ENCODE measurements at places on chromosomes 1 and 21.

DNA sequence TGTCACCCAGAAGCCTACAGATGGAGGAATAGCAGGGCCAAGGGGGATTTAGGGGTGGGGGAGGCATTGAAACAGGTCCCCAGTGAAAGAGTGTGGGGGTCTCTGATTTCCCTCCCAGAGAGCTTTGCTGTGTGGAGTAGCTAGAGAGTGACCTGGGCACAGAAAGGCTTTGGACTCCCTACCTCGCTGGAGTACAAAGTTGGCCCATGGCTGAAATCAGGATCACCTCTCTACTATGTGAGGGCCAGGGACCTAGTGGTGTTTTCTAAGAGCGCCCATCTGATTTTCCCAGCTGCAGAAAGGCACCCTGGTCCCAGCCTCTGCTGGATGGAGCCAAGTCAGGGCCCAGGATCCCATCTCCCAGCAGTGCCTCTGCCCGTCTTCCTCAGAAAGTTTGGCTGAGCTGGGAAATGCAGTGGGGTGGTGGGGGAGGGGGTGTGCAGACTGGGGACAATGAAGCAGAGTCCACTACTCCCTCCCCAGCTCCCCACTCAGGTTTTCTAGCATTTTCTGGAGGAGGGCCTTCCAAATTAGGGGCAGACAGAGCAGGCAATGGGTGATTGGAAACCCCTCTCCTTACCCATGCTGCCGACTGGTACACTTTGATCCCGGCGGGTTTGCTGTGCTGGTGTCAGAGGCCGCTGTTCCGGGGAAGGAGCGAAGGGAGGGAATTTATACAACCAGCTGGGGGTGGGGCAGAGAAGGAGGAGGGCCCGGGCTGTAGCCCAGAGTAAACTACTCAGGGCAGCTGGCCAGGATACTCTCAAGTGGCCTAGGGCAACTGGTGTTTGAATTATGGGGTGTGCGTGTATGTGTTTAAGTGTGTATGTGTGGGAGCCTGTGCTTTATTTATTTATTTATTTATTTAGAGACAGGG, at the start of gene SELENBP1:
Gene SELENBP1, minus strand, starts transcription at position 648 of the 877 bp plus-strand sequence. Its CDS starts 64 bp downstream, at position 584.
- DNase-seq, result peak; percentile 91

GRCh38 chr1:96944432-96945092, 223.0 kb downstream of the PTBP2 start:
- DNase-seq, result no peak

GRCh38 chr1:240134596-240134995, 42.9 kb downstream of the FMN2 start:
- no peak for DNase-seq

GRCh38 chr1:105100102-105100501, 1350.4 kb downstream of the AMY1C start:
- DNase-seq, result peak; percentile 61

DNA sequence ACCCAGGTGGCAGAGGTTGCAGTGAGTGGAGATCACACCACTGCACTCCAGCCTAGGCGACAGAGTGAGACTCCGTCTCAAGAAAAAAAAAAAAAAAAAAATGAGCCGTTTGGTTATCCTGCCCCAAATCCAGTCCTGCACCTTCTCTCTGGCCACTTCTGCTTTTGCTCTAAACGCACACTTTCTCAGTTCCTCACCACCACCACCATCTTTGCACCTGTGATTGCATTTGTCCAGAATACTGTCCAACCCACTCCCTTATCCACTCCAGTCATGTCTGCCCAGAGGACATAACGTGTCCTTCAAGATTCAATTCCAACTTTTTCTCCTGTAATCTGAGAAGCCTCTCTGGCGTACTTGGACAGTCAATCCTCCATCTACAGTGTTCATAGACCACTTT, 2.2 kb upstream of the NEK2 start:
- DNase-seq, result no peak

DNA sequence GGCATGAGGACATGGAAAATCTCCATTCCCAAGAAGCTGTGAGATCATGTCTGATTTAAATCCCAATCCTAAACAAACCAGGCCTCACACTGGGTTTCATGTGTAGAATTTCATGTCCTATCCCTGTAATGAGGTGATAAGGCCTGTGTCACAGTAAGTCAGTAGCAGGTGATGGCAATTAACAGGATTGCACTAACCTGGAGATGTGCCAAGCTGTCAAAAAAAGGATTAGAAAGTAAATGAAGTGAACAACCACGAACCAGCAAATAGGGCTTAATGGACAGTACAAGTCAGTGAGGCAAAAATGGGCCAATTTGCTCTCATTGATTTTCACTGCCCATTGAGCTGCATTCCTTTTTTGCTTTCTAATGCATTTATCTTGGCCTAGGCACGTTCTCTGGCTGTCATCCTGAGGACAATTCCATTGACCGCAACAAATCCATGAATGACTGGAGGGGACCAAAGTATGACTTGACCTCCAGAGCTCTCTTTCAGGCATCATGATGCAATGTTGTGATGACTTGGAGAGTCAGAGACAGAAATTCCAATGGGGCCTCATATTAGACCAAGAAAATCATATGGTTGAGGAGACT, 673.6 kb upstream of the ADGRL2 start:
- no peak for DNase-seq

DNA sequence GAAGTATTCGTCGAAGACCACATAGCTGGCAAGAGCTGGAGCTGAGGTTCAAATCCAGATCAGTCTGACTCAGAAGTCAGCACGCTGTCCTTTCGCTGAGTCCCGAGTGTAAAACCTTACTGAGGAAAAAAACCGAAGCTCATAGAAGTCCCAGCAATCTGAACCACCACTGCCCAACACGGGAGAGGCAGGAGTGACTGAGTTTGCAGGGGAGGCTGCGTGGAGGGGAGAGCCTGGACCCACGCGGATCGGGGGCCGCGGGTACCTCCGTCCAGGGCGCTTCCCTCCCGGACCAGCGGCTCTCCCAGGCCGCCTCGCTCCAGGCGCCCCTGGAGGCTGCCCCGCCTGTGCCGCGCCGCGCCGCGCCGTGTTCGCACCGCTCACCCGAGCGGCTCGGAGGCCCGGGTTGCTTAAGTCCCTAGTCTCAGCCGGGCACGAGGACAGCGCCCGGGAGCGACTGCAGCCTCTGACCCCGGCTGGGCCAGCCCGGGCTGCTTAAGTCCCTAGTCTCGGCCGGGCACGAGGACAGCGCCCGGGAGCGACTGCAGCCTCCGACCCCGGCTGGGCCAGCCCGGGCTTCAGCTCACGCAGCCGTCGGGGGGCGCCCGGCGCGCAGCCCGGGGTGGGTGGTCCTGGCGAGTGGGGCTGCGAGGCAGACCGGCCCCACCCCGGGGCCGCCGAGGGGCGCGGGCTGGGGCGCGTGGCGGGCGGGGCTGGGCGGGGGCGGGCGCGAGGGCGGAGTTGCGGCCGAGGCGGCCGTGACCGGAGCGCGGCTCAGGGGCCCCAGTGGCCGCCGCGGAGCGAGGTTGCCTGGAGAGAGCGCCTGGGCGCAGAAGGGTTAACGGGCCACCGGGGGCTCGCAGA, at the start of gene ADAMTSL4:
Gene ADAMTSL4, plus strand, starts transcription at position 777 of the 864 bp plus-strand sequence. CDS start 2,881 bp downstream, outside the sequence.
- peak; percentile 51 for DNase-seq

GRCh38 chr21:44065428-44065827, 41.8 kb upstream of the PWP2 start:
- DNase-seq, result no peak

DNA sequence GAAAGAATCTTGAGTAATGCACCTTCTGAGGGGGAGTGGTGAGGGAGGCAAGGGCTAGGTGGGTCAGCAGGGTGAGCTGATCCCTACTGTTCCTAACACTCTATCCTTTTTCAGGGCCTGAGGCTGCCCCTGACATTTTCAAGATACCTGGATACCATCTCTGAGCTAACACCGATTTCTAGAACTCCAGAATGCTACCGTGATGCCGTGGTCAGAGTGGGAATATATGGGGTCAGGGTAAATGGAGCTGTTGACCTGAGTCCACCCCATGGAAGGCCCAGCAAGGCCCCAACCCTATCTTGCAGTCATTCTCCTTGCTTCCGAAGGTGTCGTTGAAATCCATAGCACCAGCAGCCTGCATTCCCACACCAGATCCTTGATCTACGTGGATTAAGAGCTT, 18.0 kb upstream of the PTPRF start:
- no peak for DNase-seq

GRCh38 chr1:226870401-226871279, at the start of gene PSEN2:
TSS of gene PSEN2 (plus strand) at chr1:226870616. CDS start at chr1:226881908, 11,292 bp downstream.
- DNase-seq, result peak; percentile 66

GRCh38 chr1:90074137-90074536, 79.2 kb downstream of the ZNF326 start:
- no peak for DNase-seq

DNA sequence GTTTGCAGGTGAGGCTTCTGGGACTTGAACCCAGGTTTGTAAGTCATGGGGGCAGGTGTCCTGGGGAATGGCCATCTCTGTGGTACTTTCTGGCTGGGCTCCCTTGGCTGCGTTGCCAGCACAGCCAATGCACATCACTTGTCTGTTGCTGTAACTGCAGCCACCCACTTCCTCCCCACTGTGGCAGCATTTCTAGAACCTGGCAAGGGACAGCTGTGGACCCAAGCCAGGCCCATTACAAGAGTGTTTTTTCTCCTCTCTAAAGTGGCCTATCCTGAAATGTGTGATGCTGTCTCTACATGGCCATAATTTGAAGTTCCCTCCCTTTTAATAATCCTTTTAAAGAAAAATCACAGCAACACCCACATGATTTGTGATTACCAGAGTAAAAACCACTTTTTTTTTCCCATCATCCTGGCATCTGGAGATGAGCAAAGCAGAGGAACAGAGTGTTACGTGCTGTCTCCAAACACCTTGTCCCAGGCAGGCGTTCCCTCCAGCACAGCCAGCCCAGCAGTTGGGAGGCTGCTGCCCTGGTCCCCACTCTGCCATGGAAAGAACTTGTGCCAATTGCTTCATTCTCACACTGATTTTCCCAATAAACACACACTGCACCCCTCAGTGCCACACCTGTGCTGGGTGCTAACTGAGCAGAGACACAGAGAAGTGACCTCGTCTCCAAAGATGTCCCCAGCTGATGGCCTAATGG, 360.6 kb upstream of the USP24 start:
- DNase-seq, result no peak

DNA sequence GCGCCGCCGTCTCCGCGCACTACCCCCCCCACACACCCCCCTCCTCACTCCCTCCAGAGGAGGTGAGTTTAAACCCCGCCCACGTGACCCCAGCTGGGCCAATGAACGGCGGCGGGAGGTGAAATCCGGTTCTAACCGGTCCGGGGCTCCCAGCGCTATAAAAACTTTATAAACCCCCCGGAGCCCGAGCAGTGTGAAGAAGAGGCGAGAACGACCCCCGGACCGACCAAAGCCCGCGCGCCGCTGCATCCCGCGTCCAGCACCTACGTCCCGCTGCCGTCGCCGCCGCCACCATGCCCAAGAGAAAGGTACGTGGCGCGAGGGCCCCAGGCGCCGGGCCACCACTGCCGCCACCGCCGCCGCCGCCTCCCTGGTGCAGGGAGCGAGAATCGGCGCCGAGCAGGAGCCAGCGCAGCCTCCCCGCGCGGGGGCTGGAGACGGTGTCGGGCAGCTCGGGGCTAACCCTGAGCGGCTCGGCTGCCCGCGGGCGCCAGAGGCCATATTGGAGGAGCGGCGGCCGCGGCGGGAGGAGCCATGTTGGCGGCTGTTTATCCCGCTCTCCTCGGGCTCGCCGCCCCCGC, at the start of gene HMGN2:
Gene HMGN2, plus strand, starts transcription at position 121 of the 581 bp plus-strand sequence. Its CDS starts 173 bp downstream, at position 294.
- DNase-seq, result peak; percentile 97

GRCh38 chr1:162299018-162299417, 77.6 kb downstream of the SPATA46 start:
- DNase-seq, result no peak

DNA sequence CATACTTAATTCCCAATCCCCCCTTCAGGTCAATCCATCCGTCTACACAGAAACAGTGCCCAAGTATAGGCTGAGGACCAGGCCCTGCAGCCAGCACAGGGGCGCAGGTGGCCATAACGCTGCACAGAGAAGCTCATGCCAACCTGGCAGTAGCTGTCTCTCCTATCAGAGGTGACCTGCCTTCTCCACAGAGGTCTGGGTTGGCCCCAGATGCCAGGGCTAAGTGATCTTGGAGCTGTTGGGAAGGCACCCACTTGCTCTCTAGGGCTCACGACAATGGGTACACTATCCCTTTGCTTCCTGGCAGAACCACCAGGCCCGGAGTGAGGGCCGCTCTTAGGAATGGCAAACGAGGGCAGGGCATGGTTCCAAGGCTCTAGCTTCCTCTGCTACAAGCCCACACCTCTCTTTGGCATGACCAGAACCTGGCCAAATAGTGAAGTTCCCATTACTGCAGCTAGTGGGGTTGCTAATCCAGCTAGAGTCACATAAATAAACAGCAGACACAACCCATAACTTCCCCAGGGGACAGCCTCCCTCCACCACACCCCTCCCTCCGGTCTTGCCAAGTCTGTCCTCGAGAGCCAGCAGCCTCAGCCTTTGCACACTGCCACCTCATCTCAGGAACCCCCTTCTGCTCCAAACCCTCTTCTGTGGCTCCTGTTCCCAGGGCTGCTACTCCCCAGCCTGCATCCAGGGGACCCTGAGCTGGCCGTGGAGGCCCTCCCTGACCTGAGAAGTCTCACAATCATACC, 113.0 kb downstream of the GLIS1 start:
- DNase-seq, result no peak

Measured in NCI-H1092 (cell line).